H9 (cell line): ENCODE measurements at places on chromosomes 13 and 19.

GRCh38 chr13:44870456-44870929 lies 118.8 kb downstream of the NUFIP1 start:
- DNase-seq, result no peak

GRCh38 chr13:100090861-100091260 lies 2.0 kb downstream of the PCCA start:
- DNase-seq, result no peak

DNA sequence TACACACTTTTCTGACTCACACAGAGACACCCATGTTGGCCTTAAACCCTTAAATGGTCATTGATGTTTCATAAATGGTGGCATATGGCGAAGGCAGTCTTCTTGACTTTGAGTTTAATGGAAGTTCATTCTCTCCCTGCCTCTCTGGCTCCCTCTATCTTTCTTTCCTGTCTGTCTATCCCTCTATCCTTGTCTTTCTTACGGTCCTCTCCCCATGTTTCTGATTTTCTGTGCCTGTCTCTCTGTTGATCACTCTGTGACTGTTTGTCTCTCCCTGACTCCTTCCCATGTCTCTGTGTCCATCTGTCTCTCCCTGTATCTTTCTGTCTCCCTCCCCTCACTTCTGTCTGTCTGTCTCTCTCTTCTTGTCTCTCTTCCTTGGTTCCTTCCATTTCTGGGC lies 43.2 kb upstream of the SHKBP1 start:
- no peak for DNase-seq

GRCh38 chr19:8192221-8192820 lies 16.8 kb upstream of the CERS4 start:
- peak; percentile 86 for DNase-seq

DNA sequence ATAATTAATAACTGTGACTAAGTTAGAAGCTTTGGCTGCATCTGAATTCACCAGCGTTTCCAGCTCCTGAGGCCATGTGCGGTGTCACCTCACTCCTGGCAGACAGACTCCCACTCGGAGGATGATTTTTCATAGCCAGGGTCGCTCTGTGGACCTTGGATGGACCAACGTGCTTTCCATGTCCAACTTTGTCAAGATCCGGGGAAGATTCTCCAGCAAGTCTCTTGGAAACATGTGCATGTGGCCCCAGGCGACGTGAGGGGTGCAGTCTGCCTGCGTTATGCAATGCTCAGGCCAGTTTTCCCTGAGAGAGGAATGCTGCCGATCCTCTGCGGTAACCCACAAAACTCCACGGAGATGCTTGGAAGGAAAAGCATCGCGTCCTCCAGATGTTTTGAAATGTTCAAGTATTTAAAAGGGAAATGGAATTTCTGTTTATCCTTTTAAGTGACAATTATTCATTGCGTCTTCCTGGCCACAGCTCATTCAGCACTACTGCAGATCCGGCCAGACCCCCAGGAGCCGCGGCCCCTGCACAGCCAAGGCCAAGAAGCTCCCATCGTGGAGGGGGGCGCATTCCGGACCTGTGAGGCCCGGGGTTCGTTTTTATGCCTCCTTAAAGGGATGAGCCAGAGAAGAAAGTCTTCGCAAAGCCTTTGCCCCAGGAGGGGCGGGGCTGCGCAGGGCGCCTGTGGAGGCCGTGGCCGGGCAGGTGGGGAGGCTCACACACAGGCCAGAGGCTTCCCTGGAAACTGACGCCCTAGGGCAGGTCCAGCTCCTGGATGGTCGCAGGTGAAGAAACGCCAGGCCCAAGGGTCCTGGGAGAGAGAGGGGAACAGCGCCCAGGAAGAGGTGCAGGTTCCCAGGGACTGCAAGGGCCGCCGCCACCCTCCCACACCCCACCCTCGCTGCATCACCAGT lies 46.0 kb downstream of the C13orf46 start:
- peak; percentile 22 for DNase-seq

GRCh38 chr19:54279406-54279962 lies 1.4 kb downstream of the LILRB2 start:
- no peak for DNase-seq

GRCh38 chr13:94822356-94822755 lies 110.0 kb upstream of the SOX21 start:
- peak; percentile 35 for DNase-seq

GRCh38 chr19:29098863-29099481 lies 114.0 kb downstream of the UQCRFS1 start:
- no peak for DNase-seq

DNA sequence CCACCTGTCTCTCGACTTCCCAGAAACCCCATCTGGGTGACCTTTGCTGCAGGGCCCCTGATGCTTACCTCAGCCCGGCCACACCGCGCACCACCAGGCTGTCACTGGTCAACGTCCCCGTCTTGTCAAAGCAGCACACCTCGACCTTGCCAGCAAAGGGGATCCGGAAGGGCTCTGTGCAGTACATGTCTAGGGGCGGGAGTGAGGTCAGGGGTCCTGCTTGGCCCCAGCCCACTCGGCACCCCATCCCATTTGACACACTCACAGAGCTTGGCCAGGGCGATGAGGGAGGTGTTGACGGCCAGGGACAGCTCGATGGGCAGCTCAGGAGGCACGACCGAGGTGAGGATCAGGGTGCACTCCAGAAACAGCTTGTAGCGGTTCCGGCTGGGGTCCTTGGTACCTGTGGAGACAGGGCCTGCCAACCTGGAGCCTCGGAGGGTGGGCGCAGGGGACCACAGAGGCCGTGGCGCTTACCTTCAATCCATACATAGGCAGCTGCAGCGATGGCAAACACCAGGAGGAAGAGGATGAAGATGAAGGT lies 8.4 kb downstream of the ATP13A1 start:
- peak; percentile 23 for DNase-seq

DNA sequence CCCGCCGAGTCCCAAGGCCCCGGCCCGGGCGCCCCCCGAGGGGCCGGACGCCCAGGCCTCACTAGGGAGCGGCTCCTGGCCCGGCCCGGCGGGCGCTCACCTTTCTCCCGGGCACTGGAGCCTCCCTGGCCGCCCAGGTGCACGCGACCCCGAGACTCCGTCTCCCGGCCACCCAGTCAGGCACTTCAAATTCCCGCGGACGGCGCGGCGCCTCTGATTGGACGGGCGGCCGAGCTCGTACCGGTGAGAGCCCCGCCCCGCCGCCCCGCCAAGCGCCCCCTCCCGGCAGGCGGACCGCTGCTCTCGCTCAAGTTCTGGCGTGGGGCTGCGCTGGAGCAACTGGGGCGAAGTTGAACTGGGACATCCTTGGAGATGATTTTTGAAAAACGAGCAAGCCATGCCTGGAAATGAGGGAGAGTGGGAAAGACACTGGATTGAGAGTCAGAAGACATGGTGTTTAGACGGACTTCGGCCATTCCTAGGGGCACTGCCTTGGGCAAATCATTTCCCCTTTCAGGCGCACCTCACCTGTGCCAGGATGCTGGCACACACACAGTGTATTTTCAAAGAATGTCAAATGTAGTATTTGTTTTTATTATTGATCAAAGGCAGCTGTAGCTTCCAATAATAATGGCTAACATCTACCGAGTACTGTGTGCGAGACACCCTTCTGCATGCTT lies 485.3 kb downstream of the UQCRFS1 start:
- DNase-seq, result peak; percentile 83

- no peak for DNase-seq
These were observed 4.3 kb upstream of the ZNF610 start for GRCh38 chr19:52331757-52332156.

DNA sequence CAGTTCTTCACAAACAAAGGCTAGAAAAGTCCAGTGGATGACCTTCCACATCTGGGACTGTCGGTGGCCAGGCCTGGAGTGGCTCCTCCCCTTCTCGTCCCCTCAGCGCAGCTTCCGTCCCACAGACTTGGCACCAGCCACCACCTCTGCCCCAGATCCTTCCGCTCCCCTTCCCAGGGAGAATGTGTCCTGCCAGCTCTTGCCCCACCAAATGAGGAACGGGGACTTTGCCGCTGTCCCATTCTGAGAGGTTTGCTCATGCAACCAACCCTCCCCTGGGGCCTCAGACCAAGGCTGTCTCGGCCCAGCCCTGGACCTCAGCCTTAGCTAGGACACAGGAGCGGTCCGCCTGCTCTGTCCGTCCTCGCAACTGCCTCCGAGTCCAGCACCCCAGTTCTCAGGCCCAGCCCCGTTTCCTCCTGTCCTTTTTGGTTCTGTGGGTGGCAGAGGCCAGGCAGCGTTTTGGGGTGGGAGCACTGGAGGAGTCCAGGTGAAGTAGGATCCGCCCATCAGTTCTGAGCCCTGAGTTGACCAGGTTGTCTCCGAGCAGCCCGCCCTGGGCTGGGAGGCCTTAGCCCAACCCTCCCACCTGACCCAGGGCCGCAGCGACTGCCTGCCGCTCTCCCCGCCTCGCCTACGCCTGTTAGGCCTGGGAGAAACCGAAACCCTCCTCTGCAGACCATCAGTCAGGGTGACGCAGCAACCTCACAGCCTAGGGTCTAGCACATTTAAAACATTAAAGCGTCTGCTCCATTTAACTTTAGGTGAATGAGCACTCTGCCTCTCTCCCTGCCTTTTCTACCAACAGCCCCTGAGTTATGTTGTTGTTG lies 284.3 kb downstream of the FOXO1 start:
- peak; percentile 73 for DNase-seq

- DNase-seq, result no peak
These were observed 2.4 kb downstream of the CRLF1 start for GRCh38 chr19:18603958-18604819.

DNA sequence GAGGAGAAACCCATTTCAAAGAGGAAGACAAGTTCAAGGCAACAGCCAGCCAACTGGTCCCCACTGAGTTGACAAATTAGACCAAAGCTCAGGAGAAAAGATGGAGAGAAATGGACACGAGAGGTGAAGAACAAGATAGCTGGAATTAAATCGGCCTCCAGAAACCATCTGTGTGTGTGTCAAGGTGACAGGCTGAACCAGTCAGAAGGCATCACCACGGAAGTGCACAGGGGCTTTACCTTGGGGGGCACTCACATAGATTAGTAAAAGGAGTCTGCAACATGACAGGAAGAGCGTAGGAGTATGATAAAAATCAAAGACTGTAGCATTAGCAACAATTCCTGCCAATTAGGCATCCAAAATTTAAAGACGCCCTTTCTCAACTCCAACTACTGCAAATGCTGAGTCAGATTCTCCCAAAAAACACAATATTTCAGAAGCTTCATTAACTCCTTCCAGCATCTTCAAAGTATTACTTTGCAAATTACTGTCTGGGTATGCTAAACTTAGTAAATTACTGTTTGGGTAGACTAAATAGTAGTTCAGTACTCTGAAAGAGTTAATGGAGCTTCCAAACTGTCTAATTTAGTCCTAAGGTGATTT lies 66.2 kb downstream of the FOXO1 start:
- DNase-seq, result no peak

- DNase-seq, result no peak
These were observed 376.9 kb upstream of the SPRY2 start for GRCh38 chr13:80717776-80718175.

DNA sequence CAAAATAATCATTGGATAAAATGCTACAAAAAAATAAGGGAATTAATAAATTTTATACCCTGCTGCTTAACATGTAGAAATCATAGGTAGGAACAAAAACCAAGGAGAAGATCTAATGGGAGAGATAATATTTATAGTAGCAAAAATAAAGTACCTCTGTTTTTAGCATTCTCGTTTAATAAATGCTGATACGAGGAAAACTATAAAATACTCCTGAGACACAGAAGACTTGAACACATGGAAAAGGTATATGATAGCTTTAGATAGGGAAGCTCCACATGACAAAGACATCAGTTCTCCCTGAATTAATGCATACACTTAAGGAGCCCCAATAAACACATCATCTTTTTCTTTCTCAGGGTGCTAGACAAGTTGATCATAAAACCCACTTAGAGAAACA lies 44.6 kb upstream of the MCF2L start:
- DNase-seq, result no peak

DNA sequence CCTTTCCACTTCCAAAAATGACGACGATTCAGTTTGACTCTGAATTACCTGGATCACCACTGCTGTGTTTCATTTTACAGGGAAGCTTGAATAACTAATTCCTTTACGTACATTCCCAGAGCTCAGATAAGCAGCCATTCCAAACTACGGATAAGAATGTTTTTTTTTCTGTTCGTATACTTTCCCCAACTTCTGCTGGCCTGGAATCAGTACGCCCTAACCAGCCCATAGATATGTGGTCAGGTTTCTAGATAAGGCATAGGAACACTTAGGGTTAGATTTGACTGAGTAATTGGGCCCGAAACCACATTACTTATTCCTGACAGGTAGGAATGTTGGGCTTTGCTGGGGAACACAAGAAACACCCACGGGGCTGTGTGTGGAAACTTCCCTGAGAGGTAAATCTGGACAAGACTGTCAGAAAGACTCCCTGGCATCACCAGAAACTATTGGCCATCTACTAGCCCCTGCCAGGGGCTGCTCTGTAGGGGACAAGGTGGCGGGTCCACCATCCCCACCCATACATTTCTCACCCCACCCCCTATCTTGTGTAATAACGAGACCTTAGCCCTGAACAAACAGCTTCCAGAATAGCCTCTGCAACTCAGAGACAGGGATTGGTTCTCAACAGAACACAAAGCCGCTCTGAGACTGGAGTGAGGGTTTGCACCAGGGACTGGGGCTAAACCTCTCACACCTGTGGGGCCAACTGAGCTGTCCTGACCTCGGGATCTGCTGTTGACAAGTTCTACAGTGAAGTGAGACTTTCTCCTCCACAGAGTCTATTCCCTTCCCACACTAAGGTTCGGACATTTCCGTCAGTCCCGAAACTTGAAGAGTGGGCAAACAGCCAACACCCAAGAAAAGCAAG lies 15.6 kb downstream of the RHPN2 start:
- no peak for DNase-seq

DNA sequence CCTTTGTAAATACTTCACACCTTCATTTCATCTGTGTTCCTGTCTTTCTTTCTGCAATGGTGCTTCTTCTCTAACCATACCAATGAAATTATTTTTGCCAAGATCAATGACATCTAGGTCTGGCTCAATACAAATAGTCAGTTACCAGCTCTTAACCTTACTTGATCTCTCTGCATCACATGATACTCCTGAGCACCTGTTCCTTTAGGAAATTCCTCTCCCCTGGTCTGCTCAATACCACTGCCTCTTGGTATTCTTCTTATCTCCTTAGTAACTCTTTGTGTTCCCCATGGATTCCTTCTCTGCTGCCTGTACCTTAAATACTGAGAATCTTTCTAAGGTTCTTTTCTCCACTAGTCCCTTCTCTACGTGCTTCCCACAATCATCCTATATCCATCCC lies 25.9 kb downstream of the SOHLH2 start:
- DNase-seq, result no peak

GRCh38 chr13:106423530-106423929 lies 111.9 kb downstream of the EFNB2 start:
- no peak for DNase-seq

- DNase-seq, result no peak
These were observed 1.2 kb upstream of the GAMT start for GRCh38 chr19:1402411-1403070.

DNA sequence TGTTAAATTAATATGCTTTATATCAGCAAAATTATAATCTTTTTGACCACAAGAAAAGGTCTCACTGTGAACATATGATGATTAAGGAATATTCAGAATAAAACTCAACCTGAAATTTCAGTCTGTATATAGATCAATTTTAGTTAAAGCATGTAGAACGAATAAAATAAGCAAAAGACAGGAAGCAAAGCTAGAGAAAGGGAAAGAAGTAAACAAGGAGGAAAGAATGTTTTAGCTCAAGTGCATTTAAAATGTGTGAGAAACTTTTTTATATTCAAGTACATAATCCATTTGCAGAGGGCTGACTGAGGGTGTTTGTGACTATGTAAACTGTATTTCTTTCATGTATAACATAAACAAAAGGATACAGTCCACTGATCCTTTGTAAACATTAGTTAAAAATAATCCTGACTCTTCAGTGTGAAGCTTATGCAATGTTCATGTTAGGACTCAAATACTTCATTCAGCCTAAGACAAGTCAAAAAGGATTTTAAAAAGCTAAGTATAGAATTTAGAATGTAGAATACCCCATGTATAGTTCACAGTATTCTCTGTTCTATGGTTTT lies 472.1 kb downstream of the DIAPH3 start:
- DNase-seq, result no peak
